Caudate nucleus (tissue), 63 donors: ENCODE measurements at places on chromosomes 7 and 10.

- no peak for DNase-seq
Observed at GRCh38 chr7:73330772-73331171, 2.8 kb downstream of the FKBP6 start.

GRCh38 chr10:26779176-26779860, 81.4 kb downstream of the ABI1 start:
- no peak for DNase-seq

- DNase-seq: no peak
Observed at GRCh38 chr7:40749877-40750276, 615.1 kb downstream of the SUGCT start.

DNA sequence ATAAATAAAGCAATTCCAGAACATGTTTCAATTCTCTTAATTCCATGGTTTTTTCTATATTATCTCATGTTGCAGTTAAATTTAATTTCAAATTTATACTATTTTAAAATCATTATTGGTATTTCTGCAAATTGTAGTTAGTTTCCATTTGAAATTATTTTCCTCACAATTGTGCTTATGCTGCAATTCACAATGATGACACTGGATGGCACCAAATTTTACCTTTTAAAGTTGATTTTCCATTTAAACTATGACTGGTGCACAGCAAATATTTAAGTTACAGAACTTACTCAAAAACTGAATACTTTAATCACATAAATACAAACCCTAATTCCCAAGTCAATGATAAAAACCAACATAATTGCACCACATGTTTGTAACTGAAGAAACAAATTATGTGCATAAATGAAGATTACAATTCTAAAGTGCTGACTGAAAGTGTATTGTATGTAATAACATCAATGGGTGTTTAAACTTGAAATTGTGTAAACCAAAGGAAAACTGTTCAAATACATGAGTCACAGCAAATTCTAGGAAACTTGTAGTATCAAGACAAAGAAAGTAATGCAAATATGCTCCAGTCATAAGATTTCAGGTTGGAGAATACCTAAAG, 75.3 kb upstream of the AASS start:
- no peak for DNase-seq

DNA sequence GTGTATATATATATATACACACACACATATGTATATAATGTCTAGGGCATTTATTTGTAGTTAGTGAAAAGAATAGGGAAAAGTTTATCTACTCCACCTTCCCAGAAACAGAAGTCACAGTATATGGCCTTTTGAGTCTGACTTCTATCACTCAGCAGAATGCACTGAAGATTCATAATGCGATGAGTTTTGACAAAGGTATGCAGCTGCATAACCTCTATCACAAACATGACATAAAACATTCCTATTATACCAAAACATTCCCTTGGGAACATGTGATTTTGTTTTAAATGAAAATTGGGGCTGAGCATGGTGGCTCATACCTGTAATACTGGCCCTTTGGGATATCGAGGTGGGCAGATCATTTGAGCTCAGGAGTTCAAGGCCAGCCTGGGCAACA, 137.3 kb upstream of the EEPD1 start:
- DNase-seq: no peak

- no peak for DNase-seq
Observed at GRCh38 chr10:28587970-28588290, 55.0 kb downstream of the WAC start.

GRCh38 chr10:101625821-101626412, 37.8 kb downstream of the DPCD start:
- no peak for DNase-seq

DNA sequence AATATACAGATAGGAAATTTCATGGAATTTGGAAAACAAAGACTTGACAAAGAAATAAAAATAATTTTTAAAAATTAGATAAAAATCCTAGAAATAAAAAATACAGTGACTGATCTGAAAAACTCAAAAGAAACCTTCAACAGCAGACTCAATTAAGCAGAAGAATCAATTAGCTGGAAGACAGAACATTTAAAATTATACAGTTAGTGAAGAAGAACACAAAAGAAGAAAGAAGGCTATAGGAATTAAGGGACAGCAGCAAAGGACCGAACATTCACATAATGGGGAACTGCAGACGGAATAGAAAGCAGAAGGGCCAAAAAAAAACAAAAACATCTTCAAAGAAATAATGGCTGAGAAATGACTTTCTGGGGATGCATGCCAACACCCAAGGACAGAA, 314.5 kb downstream of the CRPPA start:
- DNase-seq: no peak

GRCh38 chr10:21694631-21695030, 160.6 kb downstream of the MLLT10 start:
- DNase-seq: no peak

DNA sequence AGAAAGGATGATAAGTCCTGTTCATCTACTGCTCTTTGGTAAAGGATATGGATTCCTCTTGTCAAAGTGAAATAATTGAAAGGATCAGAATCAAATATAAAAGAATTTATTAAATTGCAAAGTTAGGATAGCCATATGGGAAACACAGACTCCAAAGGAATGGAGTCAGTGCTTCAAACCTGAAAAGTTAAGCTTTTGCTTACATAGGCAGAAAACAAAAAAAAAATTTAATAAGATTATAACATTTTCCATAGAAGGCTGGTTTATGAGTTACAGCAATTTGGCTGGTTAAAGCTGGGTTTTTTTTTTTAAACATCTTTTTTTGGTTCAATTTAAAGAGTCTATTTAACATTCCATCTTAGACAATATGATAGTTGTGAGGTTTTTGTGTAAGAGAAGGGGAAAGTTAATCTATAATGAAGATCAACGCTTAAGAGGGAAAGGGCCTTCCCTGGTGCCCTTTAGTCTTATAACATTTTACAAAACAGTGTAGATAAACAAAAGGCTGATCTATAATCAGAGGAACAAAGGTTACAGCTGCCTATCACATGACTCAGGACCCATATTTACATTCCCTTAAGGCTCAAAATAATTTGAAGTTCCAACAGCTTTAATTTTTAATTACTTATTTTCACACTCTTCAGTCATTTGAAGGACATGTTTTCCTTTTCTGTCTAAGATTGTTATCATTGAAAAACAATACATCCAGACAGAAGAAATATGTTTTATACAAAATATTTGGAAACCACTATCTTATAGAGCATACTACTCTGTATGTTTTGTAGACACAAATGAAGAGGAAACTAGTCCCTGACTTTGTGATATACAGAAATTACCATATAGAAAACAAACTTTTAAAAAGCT, 234.3 kb upstream of the MBL2 start:
- DNase-seq: no peak

DNA sequence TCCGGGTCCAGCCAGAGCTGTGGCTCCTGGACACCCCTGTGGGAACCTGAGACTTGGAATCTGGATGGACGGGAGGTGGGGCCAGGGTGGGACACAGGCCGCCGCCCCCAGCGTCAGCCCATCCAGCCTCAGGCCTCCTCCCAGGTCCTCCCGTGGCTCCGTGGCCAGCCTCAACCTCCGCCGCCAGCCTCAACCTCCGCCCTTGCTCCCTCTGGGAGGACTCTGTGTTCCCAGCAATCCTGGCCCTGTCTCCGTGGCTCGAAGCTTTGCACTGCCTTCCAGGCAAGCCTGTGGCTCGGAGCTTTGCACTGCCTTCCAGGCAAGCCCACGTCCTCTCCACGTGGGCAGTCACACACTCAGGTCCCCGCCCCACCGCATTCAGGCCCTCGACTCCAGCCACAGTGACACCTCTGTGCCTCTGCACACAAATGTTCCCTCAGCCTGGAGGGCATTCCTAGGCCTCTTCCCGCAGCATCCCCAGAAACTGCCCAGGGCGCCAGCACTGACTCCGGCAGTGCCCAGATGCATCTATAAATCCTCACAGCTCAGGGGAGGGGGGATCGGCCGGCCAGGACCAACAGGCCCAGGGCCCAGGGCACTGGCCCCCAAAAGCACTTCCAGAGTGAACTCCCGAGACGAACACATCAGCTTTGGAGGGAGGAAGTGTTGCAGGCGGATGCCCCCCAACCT, 44.7 kb upstream of the PDGFA start:
- no peak for DNase-seq

- DNase-seq: no peak
Observed at GRCh38 chr7:127807829-127808228, 155.8 kb downstream of the SND1 start.

DNA sequence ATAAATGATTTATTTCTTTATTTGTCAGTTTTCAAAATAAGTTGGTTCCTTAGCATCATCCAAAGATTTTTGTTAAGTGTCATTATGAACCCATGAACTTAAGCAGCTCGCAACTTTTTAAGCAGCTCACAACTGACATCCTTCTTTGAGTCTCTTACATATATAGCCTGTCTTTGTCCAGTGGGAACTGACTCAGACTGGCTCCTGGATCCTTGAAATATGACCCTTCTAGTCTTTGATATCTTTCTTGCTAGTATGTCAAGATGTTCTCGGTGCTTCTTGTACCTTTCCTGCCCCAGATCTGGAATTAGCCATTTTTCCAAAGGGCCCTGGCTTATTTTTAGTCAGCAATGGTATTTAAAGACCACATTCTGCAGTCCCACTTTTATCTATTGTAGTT, 53.9 kb upstream of the ARID5B start:
- DNase-seq: no peak

- DNase-seq: no peak
Observed at GRCh38 chr10:49365675-49366415, 30.0 kb downstream of the DRGX start.

- no peak for DNase-seq
Observed at GRCh38 chr7:150430465-150431085, 19.9 kb upstream of the GIMAP8 start.

DNA sequence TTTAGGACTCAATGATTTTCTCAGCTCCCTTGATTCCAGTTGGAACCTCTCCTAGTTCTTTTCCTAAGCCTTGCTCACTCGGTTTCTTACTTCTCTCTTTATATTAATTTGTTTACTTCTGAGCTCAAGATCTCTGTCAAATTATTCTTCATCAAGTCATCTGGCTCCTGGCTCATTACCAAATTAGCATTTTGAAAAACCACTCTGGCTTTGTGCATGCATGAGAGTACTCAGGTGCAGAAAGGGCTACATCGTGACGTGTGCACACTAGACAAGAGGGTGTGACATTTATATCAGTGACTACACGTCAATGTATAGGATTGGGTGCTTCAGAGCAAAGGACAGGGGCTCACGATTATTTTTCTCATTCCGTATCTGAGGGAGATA, 645.7 kb upstream of the DPP6 start:
- DNase-seq: no peak

- no peak for DNase-seq
Observed at GRCh38 chr7:37510043-37510634, 61.5 kb upstream of the ELMO1 start.

DNA sequence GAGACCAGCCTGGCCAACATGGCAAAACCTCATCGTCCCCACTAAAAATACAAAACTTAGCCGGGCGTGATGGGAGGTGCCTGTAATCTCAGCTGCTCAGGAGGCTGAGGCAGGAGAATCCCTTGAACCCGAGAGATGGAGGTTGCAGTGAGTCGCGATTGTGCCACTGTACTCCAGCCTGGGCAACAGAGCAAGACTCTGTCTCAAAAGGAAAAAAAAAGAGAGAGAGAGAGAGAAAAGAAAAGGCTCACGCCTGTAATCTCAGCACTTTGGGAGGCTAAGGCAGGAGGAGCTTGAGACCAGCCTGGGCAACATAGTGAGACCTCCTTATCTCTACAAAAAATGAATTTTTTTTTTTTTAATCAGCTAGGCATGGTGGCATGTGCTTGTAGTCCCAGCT, 157.6 kb downstream of the CUX1 start:
- no peak for DNase-seq

GRCh38 chr7:106179256-106179655, 67.1 kb upstream of the SYPL1 start:
- no peak for DNase-seq

DNA sequence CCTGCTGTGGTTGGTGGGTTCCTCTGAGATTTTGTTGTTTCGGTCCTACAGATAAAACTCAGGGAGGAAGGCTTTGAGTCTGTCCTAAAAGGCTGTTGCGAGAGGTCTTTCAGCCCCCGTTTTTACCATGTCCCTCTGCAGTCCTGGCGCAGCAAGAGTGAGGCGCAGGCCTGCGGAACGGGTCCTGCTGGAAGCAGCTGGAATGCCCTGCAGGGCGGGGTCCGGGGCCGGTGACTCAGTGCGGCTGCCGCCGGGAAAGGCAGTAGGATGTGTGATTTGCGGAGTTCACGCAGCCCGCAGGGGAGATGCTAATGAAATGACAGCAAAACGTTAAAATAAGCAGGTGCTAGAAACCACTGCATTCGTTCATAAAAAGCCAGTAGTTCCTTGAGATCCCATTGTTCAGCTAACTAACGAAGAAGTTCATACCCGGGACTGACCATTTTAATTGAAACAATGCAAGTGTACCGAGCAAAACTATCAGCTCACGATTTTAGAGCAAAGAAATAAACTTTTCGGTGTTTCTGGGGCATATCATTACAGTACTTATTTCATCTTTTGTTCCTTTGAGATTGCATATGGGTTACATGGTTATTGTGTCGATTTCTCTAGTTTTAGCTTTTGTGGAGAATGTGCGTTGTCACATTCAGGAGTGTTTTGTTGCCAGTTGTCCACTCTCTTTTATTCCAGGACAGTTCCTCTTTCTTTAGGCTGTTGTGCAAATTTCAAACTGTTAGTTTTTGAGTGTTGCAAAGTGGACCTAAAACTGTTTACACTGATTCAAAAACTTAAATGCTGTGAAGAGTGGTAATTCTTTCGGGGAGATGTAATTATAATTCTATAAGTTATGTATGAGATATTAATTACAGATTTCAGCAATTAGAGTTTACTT, 783 bp downstream of the ANLN start:
- no peak for DNase-seq

DNA sequence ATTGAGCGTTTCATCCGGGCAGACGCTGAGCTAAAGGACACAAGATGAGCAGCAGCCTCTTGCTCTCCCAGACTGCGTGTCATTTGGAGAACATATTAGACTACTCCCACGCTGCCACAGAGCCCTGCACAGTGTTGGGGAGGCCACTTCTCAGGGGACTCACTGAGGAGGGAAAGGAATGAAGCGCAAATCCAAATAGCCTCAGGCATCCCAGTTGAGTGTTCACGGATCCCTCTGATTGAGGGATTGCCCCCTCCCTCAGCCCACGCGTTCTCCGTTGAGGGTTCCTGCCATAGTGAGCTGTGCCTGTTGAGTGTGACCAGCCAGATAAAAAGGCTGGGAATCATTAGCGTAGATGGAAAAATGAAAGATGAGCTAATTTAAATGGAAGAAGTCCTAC, 563.4 kb downstream of the ACTR3B start:
- DNase-seq: no peak

DNA sequence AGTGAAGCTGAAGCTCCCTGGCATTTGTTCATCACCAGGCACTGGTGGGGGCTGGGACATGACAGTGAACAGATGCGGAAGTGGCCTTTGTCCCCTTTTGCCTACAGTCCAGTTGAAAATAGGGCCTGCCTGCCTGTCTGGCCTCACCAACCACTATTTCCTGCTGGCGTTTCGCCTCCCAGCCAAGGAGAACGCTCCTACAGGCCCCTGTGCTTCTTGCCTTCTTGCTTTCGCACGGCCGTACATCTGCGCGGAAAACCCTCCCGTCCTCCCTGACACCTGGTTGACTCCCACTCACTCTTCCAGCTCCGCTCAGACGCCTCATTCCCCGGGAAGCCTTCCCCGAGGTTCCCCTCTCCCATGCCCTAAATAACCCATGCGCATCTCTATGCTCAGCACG, 317.3 kb downstream of the PRPF18 start:
- DNase-seq: peak; percentile 20
